ENCODE measurements at places on chromosomes 7 and 10.

- no peak for DNase-seq
These were observed 20.2 kb upstream of the PAPSS2 start for GRCh38 chr10:87639493-87639892.

DNA sequence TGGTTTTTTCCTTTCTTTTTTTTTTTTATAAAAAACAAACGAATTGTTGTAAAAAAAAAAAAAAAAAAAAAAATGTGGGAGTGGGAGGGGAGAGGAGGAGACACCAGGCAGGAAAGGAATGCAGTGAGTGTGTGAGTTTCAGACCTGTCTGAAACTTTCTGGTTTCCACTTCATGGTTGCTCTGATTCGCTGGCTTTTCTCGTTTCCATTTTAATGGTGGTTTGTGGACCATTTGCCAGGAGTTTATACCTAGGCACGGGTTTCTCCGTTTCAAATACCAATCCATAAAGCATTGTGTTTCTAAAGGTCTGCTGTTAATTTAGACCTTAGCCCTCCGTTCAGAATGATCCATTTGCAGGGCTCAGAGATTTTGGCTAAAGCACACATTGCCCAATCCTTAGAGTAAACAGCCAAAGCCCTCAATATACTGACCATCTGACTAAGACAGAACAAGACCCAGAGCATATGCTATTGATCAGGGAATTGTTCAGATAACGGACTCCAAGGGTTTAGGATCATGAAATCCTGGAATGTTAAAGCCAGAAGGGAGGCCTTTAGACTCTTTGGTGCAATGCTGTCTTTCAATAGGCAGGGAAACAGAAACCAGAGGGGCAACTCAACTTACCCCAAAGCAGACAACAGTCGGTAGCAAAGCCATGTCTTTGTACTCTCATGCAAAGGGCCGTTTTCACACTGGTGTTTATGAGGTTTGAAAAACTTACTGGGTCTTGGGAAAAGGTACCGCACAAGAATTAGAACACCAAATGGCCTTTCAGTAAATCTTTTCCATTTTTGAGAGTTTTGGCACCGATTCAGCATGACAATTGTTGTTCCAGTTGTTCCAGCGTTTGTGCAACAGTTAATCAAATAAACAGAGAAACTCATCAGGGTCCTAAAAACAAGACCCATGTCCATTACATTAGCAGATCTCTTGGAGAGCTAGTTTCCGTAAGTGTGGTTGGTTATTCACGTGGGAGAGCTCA is 94.3 kb upstream of the AGBL3 start:
- no peak for DNase-seq

- DNase-seq: no peak
These were observed 23.6 kb upstream of the ADCYAP1R1 start for GRCh38 chr7:31028417-31028992.

- no peak for DNase-seq
These were observed 58.1 kb downstream of the UNCX start for GRCh38 chr7:1290679-1291356.

GRCh38 chr7:126682176-126682575 is 570.6 kb downstream of the GRM8 start:
- no peak for DNase-seq

DNA sequence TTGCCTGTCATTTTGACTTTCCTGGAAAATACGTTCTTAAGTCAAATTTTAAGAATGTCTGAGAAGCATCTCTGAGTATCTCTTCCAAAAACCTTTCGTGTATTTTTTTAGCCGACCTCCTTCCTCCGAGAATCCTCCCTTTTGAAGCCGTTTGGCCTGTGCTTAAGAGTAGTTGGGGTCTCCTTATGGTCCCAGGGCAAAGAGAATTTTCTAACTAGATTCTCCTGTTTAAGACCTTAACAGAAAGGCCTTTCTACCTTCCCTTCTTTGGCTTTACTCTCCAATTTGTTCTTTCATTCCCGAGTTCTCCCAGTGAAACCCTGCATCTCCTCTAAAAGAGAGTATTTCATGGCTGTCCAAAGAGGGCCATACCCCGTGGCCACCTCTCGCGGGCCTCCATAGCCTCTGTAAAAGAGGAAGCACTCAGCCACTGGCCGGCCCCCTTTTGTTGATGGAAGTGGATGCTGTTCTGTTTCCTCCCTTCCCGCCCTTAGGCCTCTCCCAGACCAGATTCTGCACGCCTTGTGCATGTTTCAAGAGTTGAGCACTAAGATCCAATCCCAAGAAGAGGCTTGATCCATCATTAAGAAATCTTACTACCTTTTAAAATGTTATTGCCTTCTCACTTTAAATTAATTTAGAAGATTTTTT is 6.6 kb upstream of the FEZF1 start:
- no peak for DNase-seq

DNA sequence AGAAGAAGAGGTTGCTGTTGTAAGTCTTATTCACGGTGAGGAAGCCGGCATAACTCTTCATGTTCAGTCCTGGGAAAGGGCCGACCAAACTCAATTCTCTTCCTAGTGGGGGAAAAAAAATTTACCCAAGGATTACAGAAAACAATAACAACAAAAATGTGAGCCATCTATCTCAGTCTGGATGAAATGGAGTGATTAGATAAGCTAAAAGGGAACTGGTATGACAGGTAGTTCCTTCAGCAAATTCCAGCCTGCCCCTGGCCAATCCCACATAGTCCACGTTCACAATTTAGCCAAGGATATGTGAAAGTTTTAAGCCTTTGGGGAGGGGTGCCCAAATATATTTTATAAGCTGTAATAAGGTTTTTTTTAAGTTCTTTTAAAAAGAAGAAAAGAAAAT is 33.6 kb downstream of the CPVL start:
- no peak for DNase-seq

- no peak for DNase-seq
These were observed 291.5 kb upstream of the IGFBP3 start for GRCh38 chr7:46212425-46213153.

DNA sequence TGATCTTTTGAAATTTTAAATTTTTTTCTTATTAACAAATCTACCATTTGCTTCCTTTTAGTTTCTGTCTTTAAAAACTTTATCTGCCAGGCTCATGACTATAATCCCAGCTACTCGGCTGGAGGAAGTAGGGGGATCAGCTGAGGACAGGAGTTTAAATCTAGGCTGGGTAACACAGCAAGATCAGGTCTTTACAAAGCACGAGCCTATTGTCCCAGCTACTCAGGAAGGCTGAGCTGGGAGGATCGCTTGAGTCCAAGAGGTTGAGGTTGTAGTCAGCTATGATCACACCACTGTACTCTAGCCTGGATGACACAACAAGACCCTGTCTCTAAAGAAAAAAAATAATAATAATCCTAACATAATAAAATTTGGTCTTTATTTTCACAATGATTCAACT is 17.5 kb downstream of the DPY19L1 start:
- no peak for DNase-seq

- no peak for DNase-seq
These were observed 130.4 kb upstream of the BMPER start for GRCh38 chr7:33774762-33775523.

DNA sequence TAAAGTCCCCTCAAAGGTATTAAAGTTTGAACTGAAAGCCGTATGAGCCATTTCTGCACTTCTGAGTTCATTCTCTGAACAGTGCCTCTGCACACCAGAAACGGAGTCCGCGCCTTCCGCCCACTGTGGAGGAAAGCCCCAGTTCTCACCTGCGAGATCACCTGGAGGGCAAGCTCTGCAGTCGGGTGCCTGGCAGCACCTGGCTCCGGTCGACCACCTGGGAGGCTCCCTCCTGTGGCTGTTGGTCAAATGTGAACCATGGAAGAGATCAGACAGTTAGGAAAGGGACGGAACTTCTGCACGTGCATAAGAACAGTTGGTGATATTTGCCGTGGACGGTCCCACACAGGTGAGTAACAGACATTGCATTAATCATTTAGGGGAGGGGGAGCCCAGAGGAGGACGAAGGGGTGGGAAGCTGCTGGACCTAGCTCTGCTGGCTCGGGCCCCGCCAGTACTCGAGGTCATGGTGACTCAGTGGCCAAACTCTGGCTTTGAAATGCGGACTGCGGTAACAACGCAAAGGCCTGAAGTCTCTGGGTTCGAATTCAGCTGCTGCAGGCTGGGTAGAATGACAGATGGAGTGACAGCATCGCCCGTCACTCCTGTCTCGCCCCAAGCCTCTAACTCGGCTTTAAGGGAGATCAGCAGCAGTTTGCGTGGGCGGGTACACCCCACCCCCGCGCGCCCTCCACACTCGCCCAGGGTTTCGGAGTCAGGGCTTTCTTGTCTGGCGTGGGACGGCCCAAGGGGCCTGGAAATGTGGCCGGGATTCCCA is 1.7 kb upstream of the DPYSL4 start:
- no peak for DNase-seq

DNA sequence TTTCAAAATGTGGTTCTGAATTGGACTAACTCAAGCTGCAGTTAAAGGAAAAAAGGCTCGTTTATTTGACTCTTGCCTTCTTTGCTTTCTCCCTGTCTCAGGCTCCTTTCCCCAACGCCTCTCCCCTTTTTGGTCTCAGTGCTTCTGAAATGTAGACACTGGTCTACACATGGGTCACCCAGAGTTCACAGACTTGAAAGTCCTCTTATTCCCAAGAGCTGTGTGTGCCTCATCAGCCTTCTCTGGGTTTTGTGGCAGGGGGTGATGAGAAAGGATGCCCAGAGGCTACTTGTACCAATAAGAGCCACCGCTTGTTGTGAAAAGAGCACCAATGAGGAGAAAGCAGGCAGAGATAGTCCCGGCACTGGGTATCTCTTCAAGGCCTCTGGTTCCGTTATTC is 125.7 kb downstream of the BICC1 start:
- no peak for DNase-seq

GRCh38 chr7:111108000-111108399 is 17.1 kb downstream of the LRRN3 start:
- DNase-seq: no peak

GRCh38 chr7:93920496-93921182 is 896 bp upstream of the GNG11 start:
- no peak for DNase-seq

DNA sequence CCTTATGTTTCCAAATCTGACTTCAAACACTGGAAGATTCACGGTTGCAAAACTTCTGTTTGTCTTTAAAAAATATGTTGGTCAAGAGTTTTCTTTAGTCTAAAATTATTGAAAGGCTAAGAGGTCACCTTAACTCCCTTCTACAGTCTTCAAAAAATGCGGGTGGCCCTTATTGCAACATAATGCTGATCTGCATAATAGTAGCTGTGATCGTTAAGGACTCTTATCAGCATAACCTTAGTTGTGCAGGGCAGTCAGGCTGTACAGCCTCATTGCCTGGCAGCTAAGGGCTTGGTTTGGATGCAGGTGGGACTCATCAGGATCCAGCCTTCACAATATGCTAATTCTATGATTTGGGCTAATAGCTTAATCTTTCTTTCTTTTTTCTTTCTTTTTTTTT is 15.0 kb downstream of the KIAA1217 start:
- no peak for DNase-seq

DNA sequence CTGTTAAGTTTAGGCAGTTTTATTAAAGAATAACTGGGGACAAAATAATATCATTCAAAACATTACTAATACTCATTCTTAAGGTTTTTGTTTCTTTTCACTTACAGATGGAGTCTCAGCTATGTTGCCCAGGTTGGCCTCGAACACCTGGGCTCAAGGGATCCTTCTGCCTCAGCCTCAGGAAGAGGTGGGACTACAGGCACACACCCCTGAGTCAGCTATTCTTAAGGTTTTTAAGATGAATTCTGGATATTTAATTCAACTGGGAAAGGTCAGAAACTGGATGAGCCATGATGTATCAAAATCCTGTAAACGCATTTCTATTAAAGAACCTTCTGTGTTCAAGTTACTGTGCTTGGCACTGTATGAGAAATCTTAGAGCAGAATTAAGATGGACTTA is 3.5 kb downstream of the OAT start:
- no peak for DNase-seq

DNA sequence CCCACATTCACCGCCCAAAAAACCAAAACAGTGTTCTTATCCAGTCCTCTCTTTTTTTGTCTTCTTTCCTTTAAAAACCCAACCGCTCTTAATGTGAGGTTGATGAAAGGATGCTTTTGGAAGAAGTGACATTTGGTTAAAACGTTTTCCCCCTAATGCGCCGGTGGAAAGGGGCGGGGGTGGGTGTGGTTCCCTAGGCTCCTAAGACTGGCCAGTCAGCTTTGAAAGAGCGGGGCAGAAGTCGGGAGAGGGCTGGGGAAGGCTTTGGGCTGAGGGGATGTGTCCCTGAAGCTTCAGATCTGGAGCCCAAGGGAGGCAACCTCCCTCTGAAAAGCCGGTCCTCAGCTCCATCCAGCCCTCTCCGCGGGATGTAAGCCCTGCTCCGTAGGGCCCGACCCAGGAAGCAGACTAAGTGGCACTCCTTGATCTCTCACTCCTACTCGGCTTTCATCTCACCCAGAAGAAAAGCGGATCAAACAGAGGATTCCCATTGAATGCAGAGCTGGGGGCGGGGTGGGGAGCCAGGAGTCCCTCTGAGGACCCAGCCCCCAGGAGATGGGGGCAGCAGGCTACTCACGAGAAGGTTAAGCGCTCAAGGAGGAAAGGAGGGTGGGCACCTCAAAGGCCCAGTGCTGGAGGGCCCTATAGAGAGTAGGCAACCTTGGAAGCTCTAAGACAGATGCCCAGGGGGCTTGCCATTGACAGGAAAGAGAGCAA is 2.4 kb upstream of the EVX1 start:
- no peak for DNase-seq

DNA sequence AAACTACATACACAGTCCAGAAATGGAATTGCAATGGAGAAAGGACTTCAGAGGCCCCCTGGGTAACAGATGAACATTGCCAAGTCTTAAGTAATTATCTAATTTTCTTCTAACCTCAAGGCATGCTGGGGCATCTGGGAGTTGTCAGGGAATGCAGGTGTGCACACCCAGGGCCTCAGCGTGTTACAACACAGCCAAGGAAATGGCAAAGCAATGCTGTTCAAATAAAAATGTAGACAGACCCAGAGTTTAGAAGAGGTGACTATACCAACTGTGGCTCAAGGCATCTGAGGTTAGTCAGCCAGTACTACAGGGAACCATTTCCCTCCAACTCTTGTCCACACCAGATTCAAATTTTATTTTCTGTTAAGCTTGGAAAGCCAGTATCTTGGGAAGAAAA is 73.6 kb downstream of the CCDC3 start:
- no peak for DNase-seq

DNA sequence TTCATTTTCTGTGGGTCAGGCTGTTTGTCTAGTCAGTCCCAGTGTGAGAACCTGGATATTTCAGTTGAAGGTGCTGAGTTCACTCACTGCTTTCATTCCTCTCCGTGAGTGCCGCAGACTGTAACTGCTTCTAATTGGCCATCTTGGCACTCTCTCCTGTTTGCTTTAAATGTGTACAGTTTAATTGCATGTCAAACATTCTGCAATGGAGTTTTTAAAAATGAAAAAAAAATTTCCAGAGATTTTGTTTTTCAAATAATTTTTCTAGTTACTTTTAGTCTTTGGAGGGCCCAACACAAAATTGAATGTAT is 87.8 kb downstream of the CCSER2 start:
- no peak for DNase-seq

DNA sequence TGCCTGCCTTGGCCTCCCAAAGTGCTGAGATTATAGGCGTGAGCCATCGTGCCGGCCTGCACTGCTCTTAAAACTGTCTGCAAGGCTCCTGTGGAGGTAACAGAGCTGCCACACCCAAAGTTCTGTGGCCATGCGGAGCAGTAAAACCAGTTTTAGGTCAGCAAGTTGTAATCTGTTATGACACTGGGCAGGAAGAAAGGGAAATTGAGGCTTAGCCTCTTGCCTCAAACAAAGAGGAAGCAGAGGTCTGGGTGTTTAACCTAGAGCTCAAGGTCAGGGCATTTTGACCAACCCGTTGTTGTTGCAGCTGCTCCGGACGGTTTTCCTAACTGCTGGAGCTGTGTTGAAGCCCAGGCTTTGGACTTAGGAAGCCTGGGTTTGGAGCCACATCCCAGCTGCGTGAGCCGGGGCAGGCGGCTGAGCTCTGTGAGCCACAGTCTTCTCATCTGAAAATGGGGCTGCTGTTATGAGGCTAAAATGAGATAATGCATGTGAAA is 7.4 kb upstream of the RRP12 start:
- no peak for DNase-seq

Data from central memory CD8-positive, alpha-beta T cell (primary cell).